D721Med (cell line): ENCODE measurements at places on chromosomes 5 and 9.

DNA sequence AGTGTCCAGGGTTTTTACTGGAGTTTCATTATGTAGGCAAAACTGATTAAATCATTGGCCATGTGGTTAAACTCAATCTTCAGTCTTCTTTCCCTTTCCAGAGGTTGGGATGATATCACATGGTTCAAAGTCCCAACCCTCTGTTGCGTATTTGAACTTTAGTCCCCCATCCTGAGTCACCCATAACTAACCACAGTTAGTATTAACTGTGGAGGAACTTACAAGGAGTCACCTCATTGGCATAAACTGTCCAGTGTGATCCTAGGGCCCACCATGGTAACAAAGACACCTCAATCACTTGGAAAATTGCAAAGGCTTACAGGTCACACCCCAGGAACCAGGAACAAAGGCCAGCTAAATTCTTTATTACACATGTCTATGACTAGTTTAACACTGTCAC is 188.5 kb downstream of the COX7C start:
- DNase-seq, result no peak

DNA sequence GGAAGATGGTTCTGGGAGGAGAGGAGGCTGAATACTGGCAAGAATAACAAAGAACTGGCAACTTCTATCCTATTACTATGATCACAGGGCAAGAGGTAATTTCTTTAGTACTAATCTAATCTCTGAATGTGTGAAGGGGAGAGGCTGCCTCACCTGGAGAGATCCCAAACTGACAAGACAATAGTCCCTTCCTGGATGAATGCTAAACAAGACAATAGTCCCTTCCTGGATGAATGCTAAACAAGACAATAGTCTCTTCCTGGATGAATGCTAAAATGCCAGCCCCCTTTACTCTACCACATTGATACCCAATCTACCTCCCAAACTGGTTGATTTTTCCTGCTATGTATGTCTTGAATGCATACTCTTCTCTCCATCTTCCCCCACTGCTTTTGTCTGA is 145.2 kb downstream of the SIL1 start:
- DNase-seq, result no peak

- DNase-seq, result no peak
Measured at GRCh38 chr5:130496215-130496614, 592.0 kb downstream of the CHSY3 start.

- no peak for DNase-seq
Measured at GRCh38 chr9:14281876-14282275, 32.1 kb downstream of the NFIB start.

DNA sequence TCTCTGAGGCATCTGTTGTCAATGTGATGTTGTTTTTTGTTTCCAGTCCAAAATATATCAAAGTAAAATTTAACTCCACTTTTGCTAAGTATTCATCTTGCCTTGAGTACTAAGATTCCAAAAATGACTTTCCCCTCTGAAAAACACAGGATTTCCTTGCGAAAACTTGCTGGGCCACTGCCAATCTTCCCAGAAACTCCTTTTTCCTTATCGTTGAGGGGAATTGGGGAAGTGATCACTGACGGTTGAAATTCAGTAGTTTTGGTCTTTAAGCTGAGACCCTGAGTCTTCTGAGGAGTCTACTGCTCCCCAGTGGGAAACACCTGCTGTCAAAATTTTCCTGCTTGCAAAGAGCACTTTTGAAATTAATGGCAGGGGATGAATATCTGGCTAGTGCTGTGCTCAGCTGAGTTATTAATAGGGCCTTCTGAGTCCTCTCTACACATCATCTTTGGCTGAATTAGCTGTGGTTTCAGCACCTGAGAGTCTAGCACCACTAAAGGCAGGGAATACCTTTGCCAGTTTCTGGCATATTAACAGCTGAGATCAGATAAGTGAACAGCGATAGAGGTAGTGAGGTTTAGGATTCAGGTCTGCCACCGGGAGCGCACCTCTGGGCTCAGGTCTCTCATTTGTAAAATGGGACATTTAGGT is 18.0 kb downstream of the TLR4 start:
- no peak for DNase-seq

- no peak for DNase-seq
Measured at GRCh38 chr9:8234316-8234715, 434.7 kb upstream of the DMAC1 start.

GRCh38 chr9:37200433-37201005 is 80.1 kb downstream of the ZCCHC7 start:
- DNase-seq, result no peak

- DNase-seq, result no peak
Measured at GRCh38 chr5:14890846-14891245, 19.3 kb upstream of the ANKH start.

DNA sequence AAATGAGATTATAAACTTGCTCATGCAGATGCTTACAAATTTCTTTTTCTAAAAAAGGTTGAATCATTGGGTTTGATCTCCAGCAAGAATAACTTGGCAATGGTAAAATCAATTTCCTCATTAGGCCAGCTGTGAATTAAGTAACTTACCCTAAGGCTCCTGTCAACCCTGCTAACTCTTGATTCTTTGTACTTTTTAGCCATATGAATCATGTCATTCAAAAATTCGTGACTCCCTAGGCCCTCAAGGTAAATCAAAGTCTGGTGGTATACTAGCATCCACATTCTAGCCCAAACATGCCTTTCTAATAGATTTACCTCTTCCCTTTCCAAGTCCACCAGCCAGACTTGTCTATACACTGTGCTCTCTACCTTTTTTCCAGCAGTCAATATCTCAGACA is 420.8 kb upstream of the BRINP1 start:
- DNase-seq, result no peak

GRCh38 chr5:172799416-172799815 is 28.4 kb upstream of the DUSP1 start:
- DNase-seq, result no peak

- DNase-seq, result no peak
Measured at GRCh38 chr9:128160603-128160987, 530 bp downstream of the BBLN start.

DNA sequence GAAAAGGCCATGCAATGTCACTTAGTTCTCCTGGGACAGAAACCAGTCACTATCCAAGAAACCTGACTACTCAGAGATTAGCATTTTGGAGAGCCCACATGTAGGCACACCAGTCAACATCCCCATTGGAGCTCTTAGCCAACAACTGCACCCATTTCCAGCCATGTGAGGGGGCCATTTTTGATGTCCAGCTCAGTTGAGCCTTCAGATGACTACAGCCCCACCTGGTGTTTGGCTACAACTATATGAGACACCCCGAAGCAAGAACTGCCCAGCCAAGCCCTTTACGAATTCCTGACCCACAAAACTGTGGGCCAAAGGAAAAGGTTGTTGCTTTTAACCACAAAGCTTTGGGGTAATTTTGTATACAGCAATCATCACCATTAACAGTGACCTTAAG is 300.1 kb downstream of the ASTN2 start:
- no peak for DNase-seq

- no peak for DNase-seq
Measured at GRCh38 chr5:156043351-156043750, 283.6 kb upstream of the SGCD start.

- no peak for DNase-seq
Measured at GRCh38 chr5:95836544-95836943, 14.0 kb upstream of the GLRX start.

DNA sequence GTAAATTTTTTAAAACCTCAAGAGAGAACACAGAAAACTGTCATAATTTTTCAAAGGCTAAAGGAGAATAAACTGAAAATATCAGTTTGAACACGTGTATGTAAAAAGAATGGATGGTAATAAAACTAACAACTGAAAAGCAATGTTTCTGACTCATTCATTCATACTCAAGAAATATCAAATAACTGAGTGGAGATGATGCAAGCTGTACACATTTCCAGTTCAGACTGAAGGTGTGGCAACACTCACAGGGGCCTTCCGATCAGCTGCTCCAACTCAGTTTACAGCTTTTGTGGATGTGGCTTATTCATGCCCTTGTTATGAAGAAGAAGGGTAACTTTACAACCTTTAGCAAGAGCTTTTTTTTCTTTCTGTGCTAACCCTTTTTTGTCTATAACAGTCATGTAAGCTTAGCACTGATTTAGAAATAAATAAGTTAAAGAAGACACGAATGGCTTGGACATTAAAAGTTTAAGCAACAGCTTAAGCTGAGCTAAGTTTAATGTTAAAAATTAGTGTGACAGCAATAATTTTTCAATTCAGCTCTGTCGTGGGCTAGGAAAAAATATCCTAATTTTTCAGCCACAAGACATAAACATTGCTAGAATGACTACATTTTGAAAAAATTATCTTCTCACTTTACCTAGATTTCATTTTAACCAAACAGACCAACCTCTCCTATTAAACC is 453.5 kb downstream of the RAB3C start:
- no peak for DNase-seq

DNA sequence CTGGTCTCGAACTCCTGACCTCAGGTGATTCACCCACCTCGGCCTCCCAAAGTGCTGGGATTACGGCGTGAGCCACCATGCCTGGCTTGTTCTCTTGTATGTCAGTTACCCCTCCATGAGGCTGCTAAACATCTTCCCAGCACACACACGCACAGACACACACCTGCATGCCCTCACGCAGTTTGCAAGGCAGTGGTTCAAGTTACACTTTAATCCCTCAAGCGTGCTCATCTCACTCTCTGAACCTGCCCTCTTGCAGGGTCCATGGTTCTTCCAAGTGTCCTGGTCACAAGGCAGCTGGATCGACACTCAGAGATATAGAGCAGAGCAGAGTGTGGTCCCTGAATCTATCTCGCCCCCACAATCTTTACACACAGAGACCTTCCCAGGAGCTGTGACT is 34.1 kb upstream of the RUFY1 start:
- no peak for DNase-seq

DNA sequence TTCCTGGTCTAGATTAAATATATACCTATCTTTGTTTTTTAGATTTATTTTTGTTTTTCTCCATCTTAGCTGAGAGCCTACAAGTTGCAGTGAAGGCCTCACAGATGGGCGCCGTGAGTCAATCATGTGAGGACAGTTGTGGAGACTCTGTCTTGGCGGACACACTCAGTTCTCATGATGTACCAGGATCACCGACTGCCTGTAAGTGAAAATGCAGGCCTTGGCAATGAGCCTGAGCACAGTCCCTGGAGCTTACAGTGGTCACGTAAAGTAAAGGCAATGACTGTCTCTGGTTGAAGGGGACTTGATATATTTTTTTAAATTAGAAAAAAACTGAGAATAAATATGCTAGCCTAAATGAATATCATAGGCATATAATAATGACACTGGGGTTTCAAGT is 271.9 kb downstream of the ARHGEF28 start:
- no peak for DNase-seq

- no peak for DNase-seq
Measured at GRCh38 chr5:172837640-172838039, 3.6 kb downstream of the ERGIC1 start.

DNA sequence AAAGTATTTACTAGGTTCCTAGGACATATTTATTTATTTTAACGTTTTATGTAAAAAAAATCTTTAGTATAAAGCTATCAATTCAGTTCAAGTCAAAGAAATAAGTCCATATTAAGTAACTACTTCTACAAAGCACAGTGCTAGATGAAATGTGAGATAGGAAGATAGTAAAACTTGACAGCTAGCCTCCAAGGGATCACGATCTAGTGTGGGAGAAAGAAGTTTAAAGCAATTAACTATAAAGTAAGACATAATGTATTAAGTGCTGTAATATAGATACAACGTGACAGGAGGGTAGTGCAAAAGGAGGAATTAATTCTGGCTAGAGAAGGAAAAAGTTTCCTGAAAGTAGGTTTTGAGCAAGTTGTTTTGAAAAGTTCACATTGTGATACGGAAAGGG is 134.9 kb downstream of the ST8SIA4 start:
- no peak for DNase-seq

- DNase-seq, result no peak
Measured at GRCh38 chr9:121300283-121301119, 32.5 kb downstream of the GSN start.

DNA sequence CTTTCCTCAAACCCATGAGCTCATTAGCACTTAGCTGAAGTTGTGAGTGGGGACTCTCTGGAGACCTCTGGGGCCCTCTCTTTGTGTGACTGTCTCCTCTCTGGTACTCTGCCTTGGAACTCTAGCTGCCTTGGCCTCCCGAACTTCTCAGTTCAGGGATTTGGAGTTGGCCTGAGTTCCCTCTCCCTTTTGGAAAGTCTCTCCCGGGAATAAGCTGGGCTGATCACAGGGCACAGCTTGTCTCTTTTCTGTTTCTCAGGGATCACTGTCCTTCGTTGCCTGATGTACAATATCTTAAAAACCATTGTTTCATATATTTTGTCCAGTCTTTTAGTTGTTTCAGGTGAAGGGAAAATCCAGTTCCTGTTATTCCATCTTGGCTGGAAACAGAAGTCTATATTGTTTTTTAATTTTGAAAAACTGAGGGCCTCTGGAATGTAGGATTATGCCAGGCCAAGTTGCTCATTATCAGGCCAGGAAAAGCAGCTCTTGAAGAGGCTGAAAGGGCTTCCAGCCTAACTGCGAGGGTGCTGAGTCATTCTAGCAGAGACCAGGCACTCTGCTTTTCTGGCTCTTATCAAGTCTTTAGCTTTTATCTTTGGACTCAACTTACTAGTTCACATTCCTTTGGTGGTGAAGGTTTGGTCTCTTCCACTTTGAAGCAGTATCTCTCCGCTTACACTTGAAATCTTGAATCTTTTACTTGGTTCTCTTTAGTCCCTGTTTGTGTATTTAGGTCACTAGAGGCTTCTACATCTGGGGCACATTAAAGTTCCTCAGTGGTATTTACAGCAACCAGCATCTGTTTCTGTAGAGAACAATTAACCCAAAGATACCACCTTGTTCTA is 8.4 kb upstream of the RGS3 start:
- no peak for DNase-seq

DNA sequence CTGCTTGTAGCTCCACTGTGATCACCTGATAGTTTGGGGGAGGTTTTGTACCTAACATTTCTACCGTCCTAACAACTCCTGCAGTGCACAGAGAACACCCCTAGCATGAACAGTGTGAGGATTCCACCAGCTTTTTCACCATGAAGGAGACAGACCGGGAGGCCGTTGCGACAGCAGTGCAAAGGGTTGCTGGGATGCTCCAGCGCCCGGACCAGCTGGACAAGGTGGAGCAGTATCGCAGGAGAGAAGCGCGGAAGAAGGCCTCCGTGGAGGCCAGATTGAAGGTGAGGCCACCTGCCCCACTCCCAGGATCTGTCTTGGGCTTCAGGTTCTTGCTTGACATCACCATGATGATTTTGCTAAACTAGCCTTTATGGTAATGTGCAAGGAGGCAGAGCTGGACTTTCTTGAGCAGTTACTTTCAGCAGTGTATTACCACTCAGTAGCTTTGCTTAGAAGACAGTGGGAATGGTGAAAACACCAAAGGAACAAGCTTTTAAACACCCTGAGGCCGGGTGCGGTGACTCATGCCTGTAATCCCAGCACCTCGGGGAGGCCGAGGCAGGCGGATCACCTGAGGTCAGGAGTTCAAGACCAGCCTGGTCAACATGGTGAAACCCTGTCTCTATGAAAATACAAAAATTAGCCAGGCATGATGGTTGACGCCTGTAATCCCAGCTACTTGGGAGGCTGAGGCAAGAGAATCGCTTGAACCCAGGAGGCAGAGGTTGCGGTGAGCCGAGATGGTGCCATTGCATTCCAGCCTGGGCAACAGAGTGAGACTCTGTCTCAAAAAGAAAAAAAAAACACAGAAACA is 3.3 kb downstream of the EXOC3 start:
- no peak for DNase-seq
